ENCODE measurements at places on chromosomes 4 and X.

- no peak for DNase-seq
Measured at GRCh38 chrX:71537743-71538142, 4.8 kb downstream of the OGT start.

DNA sequence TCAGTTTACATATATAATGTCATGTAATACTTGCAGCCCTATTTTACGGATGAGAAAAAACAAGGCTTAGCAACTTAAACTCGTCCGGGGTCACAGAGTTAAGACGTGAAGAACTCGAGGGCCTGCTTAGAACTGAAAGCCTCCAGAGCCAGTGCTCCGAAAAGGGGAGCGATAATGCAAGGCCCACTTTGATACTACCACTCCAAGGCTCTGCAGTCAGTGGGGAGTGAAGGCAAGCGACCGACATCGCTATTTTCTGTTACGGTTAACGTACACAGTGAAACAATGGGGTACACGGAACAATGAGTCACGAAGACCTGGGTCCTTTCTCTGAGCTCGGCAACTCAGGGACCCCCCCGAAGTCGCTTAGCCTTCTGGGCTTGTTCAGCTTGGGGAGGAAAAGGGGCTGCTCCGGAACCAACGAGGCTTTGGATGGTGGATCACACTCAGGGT lies 965 bp downstream of the PPA2 start:
- DNase-seq, result no peak

GRCh38 chr4:83728191-83728590 lies 192.3 kb downstream of the GPAT3 start:
- DNase-seq, result no peak

DNA sequence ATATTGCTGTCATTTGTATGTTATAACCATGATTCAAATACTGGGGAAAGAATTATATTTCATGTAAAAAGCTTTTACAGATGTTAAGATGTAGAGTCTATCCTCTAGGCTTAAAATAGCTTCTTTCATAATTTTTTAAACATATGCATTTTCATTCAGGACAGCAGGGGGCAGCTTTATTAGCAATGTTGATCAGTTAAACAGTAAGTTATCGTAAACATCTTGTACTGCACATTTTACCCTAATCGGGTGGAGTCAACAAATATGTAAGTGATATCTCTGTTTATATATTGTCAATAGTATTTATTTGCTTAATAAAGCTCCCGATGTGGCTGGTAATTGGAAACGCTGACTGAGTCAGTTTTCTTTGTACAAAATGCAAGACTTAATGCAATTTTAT lies 142.5 kb upstream of the MED14 start:
- DNase-seq, result no peak

DNA sequence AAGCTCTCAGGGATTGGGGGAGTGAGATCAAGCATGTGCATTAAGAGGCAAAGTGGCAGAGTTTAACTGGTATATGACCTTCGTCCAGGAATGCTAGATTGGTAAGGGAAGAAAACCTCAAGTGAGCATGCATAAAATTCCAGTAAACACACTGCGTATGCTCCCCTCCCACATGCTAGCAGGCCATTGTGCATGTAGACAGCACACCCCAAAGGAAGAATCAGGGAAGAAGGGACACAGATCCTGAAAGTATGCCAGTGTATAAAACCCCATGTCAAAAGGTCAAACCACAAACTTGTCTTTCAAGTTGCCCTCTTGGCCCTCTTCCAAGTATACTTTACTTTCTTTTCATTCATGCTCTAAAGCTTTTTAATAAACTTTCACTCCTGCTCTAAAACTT lies 405.2 kb upstream of the CNKSR2 start:
- DNase-seq, result no peak

- no peak for DNase-seq
Measured at GRCh38 chr4:169566021-169566818, 46.2 kb downstream of the NEK1 start.

- no peak for DNase-seq
Measured at GRCh38 chr4:104128850-104129213, 365.9 kb downstream of the CXXC4 start.

- DNase-seq, result no peak
Measured at GRCh38 chr4:145539671-145540070, 58.0 kb downstream of the SMAD1 start.

DNA sequence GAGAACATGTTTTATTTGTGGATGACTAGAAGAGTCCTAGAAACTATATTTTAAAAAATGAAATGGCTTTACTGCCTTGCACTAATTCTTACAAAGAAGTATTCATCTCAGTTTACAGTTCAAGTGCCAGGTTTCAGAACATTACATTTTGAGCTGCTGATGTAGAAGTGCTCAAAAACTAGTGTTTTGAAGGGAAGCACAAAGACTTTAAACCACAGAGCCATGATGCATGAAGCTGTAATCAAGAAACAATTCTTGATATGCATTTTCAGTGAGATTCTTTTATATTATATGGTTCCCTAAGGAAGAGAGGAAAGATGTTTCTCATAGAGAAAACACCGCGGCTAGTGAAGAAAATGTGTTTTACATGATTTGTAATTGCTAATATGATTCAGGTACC lies 1163.0 kb downstream of the RAPGEF2 start:
- no peak for DNase-seq

DNA sequence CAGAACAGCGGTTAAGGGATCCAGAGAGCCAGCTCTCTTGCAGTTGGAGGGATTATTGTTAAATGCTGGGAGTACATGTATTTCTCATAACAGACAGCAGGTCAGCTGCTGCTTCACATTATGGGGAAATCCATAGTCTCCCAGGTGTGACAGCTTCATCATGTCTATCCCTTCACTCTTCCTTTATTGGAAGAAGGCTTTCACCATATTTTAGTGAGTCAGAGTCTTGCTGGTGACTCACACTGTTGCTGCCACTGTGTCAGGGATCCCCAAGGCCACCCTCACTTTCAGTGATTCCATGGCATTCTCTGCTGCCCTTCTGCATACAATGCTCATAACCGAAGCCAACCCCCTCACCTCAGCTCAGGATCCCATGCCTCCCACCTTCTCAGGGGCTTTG lies 32.9 kb upstream of the PAGE5 start:
- no peak for DNase-seq

DNA sequence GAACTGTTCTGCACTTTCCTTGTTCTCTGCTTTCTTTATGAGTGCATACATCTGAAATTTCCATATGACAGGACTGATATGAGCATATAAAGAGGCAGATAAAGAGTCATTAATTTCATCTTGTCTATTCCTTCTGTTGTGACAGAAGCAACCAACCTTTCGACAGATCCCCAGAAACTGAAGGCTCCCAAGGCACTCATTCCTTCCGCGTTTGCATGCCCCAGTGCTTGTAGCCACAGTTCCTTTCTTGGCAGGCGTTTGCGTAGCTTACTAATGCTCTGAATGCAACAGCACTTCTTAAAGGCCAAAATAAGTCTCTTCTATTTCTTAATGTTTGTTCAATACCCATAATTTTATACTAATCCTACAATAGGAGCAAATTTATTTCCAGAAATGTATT lies 94.0 kb upstream of the TBL1X start:
- no peak for DNase-seq

DNA sequence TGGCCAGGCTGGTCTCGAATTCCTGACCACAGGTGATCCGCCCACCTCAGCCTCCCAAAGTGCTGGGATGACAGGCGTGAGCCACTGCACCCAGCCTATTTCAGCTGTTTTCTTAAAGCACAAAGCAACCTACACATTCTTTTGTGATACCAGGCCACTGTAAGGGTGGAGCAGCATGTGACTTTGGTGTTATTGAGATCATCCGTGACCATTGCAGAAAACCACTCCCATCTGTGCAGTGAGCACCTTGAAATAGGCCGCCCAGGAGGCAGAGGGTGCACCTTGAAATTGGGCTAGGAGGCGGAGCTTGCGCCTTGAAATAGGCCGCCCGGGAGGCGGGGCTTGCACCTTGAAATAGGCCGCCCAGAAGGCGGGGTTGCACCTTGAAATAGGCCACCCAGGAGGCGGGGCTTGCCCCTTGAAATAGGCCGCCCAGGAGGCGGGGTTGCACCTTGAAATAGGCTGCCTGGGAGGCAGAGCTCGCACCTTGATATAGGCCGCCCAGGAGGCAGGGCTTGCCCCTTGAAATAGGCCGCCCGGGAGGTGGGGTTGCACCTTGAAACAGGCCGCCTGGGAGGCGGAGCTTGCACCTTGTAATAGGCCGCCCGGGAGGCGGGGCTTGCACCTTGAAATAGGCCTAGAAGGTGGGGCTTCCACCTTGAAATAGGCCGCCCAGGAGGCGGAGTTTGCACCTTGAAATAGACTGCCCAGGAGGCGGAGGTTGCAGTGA lies 9.0 kb upstream of the SLC25A6 start:
- peak; percentile 54 for DNase-seq

- DNase-seq, result no peak
Measured at GRCh38 chrX:120562569-120562926, 1.8 kb upstream of the CUL4B start.

DNA sequence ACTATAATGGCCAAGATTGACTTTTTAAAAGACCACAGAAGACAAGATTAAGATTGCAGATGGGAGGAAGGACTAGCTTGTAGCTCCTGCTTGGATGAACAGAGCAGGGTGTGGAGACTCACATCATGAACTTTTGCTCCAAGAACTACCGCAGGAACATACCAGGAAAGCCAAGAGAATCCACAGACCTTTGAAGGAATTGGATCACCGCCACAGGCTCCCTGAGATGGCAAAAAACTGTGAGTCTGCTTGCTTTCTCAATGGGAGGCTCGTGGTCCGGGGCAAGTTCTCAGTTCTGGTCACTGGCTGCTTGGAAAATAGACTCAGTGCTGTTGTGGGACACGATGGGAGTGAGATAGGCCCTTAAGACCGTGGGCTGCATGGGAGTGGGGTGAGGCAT lies 276.6 kb downstream of the CCSER1 start:
- DNase-seq, result no peak

DNA sequence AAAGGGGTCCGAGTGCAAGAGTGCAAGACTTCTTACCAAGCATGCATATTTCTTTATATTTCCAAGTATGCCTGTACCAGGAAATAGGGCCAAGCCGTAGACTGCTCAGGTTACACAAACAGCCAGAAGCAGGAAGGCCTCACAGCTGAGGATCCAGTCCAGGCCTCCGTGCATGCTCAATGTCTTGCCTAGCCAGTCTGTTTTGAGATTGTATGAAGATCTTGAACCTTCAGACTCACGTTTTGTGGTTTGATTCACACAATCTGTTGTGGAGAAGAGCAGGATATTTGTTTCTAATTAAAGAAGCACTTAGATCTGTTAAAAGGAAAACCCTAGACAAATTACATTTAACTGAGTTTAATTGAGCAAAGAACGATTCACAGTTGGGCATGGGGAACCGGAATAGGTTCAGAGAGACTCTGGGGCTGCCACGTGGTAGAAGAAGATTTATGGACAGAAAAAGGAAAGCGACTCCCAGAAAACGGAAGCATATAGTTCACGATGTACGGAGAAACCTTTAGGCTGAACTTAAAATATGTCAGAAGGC lies 1.2 kb downstream of the MGST2 start:
- DNase-seq, result no peak

- no peak for DNase-seq
Measured at GRCh38 chrX:119303137-119303536, 67.1 kb downstream of the PGRMC1 start.

GRCh38 chr4:173334891-173335752 lies 964 bp upstream of the HMGB2 start:
- no peak for DNase-seq

DNA sequence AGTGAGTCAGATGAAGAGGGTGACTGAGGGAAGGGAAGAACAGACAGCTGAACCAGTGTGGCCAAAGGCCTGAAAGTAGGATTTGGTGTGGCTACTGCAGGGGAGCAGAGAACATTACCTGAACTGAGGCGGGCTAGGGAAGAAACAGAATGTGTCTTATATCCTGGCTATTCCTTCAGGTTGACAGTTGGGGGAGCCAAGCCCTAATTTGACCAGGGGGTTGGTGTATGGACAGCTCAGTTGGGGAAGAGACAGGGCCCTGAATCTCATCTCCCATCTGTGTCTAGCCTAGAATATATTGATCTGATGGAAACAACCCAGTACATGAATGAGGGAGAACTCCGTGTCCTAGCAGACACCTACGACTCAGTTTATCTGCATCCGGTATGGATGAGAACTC lies 4.2 kb downstream of the HDAC6 start:
- no peak for DNase-seq

- no peak for DNase-seq
Measured at GRCh38 chr4:876780-877179, 50.9 kb upstream of the CPLX1 start.

- DNase-seq, result peak; percentile 58
Measured at GRCh38 chr4:153204728-153205648, 745 bp downstream of the TRIM2 start.

- DNase-seq, result no peak
Measured at GRCh38 chr4:76758290-76758882, 139.6 kb downstream of the SOWAHB start.

DNA sequence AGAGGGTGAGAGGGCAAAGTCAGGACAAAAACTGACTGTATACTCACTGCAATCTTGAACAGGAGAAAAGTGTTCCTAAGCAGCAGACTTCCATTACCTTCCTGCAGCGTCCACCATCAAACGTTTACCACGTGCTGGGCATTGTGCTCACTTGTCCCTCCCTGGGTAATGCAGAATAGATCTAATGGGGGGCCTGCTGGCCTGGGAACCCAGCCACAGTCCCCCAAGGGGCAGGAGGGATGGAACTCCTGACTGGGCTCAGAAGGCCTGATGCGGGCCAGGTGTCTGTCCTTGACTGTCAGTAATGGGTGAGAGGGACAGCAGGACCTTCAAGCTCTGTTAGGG lies 37.6 kb upstream of the FAM156A start:
- DNase-seq, result no peak

DNA sequence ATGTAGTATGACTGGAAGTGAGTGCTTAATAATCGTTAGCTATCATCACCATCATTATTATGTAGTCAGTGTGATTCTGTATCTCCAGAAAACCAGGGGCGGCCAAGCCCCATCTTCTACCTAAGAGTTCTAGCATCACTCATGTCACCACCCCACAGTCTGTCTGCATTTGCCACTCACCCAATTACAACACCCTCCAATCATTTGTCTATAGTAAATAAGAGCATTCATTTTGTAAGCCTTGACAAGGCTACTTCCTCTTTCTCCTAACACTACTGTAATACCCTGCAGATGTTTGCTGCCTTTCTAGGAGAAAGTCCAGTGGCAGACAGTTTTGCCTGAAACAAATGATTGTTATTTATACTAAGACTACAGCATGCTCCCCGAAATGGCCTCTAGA lies 15.8 kb upstream of the IL21 start:
- DNase-seq, result no peak

- DNase-seq, result no peak
Measured at GRCh38 chrX:107146670-107147069, 28.0 kb upstream of the RBM41 start.

- DNase-seq, result no peak
Measured at GRCh38 chr4:92872604-92873003, 568.8 kb downstream of the GRID2 start.
